CD4-positive, alpha-beta memory T cell (primary cell): ENCODE measurements at places on chromosomes 5 and 9.

GRCh38 chr5:96933764-96934707, 1.8 kb upstream of the LNPEP start:
- DNase-seq = no peak

DNA sequence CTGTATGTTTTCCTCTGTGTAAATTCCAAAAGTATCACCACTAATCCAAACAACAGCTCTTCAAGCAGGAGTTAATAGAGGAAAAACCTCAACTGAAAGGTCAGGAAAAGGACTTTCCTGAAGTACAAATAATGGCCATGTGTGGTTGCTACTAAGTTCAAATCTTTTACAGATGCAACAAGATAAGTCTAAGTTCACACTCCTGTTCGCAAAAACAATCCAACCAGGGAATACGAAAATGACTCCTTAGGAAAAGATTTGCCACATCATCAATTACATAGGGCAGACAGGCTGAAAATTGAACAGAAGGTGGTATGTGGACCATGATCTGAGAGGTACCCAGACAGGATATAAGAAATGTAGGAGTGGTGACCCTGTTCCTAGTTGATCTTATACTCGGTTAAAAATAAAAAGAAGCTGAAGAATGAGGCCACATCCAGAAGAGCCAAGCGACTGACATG, 210.2 kb downstream of the TSSK1B start:
- no peak for DNase-seq

GRCh38 chr9:95008151-95008771, 281.8 kb downstream of the AOPEP start:
- DNase-seq = no peak

- peak; percentile 45 for DNase-seq
Measured at GRCh38 chr9:91036826-91037510, 235.3 kb downstream of the SYK start.

DNA sequence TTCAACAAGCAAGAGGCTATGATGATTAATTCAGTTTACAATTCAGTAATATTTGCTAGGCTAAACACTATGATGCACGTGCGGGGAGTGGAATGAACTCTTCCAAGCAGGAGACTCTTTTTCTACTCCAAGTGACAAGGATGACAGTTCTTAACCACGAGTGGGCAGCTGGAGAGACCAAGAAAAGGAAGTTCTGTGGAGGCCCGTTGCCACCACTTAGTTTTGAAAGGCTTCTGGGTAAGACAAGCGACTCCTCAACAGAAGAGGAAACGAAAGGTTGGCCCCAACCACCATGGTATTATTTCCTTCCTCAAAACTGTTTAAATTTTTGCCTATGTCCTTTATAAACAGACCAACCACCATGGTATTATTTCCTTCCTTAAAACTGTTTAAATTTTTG, 2.8 kb downstream of the DCAF12 start:
- DNase-seq = no peak

DNA sequence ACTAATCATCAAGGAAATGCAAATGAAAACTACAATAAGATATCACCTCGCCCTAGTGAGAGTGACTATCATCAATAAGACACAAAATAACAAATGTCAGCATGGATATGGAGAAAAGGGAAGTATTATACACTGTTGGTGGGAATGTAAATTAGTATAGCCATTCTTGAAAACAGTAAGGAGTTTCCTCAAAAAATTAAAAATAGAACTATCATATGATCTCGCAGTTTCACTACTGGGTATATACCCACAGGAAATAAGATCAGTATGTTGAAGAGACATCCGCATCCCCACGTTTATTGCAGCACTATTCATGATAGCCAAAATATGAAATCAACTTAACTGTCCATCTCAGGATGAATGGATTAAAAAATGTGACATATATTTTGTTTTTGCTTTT, 31.6 kb upstream of the STK32A start:
- no peak for DNase-seq

DNA sequence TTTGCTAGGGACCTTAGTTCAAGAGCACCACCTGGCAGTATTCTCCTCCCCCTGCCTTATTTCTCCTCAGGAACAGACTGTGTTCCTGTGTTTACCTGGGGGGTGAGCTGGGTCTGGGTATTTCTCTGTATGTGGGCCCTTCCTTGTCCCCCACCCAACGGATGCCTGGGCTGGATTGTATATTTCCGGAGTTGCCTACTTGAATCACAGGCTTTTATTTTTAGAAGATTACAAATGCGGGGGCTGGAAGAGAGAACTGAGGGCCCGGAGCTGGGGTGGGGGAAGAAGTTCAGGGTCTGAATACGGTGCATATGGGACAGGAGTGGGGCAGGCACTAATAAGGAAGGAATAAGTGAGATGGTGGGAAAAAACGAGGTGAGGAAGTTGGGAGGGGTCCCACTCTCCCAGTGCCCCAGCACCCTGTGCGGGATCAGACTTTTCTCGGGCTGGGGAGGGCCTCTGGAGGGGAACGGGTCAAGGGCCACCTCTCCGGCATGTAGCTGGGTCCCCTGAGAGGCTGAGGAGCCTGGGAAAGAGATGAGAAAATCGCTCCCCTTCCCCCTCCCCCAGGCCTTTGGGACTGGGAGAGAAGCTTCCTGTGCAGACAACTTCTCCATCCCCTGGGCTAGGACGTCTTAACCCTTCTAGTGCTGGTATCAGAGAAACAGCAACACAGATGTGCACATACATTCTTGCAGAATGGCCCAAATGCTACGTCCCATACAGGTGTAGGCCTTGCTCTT, 42.1 kb downstream of the PCDH1 start:
- no peak for DNase-seq

DNA sequence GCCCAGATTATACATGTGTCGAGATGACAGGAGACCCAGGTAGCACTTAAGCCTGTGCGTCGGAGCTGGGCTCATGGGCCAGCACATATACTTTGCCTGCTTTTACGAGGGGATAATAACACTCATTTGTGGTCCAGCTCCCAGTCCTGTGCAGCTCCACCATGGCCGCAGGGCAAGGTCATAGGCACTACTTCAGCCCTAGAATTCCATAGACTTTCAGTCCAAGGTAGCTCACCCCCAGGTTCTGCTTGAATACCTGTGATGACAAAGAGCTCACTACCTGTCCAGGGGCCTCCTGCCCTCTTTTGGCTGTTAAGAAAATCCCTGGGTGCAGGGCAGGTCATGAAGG, 1.7 kb downstream of the CORO2A start:
- no peak for DNase-seq

DNA sequence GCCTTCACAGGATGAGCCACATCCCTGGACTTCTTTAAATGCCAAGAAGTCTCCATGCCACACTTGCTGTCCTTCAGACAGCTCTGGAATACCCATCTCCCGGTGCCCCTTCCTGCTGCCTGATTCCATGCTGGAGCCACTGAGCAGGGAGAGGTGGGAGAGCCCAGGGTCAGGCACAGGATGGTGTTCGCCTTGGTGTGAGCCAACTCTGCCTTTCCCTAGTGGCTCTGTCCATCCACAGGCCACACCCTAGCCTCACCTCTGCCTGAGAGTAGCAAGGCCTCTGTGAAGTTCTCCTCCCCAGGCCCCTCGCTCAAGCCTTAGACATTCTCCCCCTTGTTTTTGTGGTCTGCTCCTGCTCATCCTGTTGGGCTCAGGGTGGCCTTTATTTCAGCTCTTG, 54.2 kb upstream of the ANGPTL2 start:
- DNase-seq = no peak

DNA sequence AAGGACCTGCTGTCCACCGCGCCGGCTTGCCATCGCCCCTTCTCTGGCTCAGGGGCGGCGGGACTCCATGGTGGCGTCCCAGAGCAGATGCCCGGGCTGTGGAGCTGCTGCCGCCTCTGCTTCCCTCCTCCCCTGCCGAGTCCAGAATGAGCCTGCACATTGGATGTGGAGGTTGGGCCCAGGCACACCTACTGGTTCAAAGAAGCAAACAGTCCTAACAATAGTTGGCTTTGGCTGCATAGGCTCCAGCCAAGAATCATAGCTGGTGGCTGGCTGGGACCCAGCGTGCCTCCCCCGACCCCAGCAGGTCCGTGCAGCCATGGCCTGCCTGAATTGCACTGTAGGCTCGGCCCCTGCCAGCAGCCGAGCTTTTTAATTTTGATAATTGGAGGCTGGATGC, 25.8 kb downstream of the ADAMTSL2 start:
- no peak for DNase-seq

DNA sequence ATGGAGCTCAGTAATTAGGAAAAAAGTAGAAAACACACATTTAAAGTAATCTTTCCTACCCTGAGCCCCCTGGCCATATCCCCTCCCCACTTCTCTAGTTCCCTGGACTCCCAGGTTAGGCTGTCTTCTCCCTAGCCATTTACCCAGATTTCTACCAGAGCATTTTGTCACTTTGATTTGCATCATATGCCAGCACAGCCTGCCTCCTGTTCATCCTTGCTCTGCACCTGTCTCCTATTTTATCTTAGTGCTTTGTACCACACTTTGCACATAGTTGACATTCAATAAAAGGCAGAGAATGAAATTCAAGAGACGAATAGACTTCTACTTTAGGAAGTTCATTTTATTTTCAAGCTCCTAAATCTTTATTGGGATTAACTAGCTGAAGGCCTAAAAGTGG, 344.5 kb downstream of the EBF1 start:
- DNase-seq = no peak

- DNase-seq = no peak
Measured at GRCh38 chr5:10964806-10965205, 203.8 kb upstream of the DAP start.

GRCh38 chr5:147554261-147554817, 44.5 kb upstream of the DPYSL3 start:
- no peak for DNase-seq

GRCh38 chr9:92516521-92516920, 19.3 kb downstream of the ECM2 start:
- no peak for DNase-seq

GRCh38 chr9:110126986-110127864, 80.7 kb downstream of the C9orf152 start:
- DNase-seq = no peak

DNA sequence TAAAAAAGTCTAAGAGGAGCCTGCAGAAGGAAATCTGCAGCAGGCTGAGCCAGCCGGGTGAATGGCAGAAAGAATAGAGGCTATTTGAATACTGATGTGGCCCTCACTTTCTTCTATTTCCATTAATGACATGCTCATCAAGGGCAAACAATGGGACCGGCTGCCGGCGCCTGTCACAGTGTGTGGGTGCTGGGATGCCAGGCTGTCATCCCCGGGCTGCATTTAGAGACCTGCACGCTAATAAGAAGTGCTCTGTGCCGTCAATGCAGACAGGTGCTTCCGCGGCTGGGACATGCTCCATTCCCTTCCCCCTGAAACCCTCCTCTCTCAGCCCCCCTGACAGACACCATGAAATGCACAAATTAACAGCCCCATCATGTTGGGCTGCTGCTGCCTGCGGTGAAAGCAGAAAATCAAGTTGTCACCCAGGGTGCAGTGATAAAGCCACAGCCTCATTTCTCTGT, 217.7 kb upstream of the TBCA start:
- DNase-seq = no peak

- DNase-seq = no peak
Measured at GRCh38 chr5:16894236-16895057, 41.6 kb downstream of the MYO10 start.

DNA sequence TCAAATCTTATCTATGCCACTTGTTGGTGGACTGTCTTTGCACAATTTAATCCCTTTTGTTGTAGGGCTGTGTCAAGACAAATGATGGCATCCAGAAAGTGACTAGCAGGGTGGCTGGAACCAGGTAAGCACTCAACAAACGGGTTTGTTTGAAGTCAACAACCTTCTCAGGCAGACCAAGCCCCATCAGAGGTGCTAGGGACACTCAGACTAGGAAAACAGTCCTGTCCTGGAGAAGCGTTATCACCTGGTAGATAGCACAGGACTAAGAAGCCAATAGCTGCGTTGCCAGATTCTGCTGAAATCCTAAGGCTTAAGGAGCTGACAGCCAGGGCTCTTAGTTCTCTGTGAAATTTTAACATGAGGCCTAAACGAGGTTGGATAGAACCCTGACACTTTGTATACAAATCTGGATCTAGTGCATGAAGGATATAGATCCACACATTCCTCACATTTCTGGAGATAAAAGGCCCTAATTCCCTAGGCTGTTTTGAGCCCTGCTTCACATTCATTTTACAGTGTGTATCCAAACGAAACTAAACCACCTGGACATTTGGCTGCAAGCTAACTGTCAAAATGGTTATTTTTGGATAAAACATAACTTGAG, 179.8 kb downstream of the DCP2 start:
- DNase-seq = no peak

DNA sequence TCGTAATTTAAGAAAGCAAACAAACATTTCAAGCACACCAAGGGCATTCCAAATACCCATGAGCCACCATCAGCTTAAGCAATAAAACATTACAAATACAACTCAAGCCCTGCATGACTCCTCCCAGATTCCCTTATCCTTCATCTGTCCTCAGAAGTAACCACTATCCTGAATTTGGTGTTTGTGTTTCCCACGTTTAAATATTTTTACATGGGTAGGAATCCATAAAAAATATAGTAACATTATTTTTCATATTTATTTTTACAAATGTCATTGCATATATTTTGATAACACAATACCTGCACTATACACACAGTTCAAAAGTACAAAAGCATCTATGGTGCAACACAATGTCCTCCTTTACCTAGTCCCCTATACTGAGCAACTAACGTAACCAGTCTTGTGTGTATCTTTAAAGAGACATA, 6.4 kb downstream of the PRKAA1 start:
- DNase-seq = no peak

DNA sequence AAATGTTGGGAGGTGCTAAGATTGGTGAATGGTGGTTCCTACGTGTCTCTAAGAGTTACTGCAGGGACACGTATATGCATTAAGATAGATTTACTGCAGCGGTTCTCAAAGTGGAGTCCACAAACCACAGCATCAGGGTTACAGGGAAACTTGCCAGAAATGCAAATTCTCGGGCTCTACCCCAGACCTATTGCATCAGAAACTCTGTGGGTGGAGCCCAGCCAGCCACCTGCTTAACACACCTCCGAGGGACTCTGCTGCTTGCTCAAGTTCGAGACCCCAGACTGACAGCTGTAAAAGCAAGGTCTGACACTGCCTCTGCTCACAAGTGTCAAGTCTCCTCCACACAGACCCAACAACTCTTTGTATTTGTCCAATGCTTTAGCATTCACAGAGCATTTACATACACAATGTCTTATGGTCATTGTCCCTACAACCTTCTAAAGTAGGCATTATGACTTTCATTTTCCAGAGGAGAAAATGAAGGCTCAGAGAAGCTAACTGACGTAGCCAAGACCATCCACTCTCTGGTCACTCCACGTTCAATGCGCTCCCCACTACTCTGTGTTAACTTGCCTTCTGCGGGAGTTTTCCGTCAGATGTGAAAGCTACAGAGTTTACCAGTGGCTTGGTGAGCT, 48.8 kb downstream of the HSD17B3 start:
- DNase-seq = no peak

GRCh38 chr9:112239708-112240107, 64.6 kb upstream of the SUSD1 start:
- no peak for DNase-seq

GRCh38 chr9:101625876-101626275, 31.1 kb upstream of the PPP3R2 start:
- DNase-seq = no peak

- DNase-seq = no peak
Measured at GRCh38 chr9:32171339-32171738, 213.1 kb upstream of the ACO1 start.
